ENCODE measurements at places on chromosomes 7 and 10. TPM values are rescaled to one million over a fixed set of nuclear protein-coding genes. Genes with fewer than 3 reads are reported as not detected.

- DNase-seq, result no peak
Measured at GRCh38 chr7:40077849-40078248, 56.6 kb downstream of the MPLKIP start.

DNA sequence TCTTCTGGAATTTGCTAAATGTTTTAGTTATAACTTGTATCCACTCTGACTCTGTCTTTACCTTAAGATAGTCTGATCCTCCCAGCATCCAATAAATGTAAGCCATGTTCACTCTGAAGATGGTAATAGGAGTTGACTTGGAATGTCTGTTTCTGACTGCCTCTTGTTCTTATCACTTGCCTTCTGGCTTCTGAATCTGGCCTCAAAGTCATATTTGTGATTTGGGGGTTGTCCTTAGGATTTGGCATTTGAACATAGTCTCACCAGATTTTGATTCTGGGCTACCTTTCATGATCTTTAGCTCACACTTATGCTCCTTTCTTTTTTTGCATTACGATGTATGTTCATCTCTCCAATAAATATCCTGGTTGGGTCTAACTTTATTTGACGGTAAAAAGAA is 247.0 kb downstream of the SH2D4B start:
- DNase-seq, result no peak

- DNase-seq, result no peak
Measured at GRCh38 chr7:98088109-98088508, 18.6 kb upstream of the LMTK2 start.

DNA sequence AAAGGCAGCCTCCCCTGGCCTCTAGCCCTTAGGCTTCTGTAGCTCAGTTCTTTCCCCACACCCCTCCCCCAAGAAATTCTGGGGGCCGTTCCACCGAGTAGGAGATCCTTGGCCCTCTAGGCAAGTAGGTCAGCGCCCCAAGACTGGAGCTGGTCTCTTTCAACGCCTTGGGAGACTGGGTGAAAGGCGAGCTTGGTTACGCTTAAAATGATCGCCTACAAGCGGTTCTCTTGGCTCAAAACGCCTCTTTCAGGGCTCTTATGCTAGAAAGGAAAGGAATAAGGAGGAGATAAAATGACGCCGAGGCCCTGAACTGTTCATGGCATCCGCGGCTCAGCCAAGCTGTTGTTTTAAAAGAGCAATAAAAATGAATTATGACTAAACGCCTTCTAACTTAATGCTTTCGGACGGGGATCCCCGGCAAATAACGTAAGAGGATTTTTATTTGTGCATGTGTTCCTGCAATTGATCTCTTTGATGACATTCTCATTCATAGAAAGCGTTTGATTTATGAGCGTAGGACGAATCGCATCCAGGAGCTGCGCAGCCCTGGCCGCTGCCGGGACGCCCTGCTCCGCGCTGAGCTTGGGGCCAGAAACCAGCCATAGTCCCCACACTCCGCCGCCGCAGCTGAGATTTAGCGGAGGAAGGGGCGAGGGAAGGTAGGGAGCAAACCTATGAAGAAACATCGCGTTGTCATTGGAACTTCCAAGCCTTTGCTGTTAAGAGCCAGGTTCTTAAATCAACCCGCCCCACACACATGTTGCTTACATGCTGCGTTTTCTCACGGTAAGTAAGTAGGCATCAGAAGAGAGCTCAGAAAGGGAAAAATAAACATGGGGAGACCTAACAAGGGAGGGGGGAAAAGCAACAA is 3.0 kb upstream of the HOXA1 start:
- peak; percentile 70 for DNase-seq

- DNase-seq, result no peak
Measured at GRCh38 chr10:95245425-95246055, 45.3 kb downstream of the PDLIM1 start.

GRCh38 chr10:18179891-18180290 is 39.7 kb downstream of the CACNB2 start:
- peak; percentile 4 for DNase-seq

GRCh38 chr7:111756687-111757178 is 194.4 kb upstream of the IMMP2L start:
- DNase-seq, result no peak

DNA sequence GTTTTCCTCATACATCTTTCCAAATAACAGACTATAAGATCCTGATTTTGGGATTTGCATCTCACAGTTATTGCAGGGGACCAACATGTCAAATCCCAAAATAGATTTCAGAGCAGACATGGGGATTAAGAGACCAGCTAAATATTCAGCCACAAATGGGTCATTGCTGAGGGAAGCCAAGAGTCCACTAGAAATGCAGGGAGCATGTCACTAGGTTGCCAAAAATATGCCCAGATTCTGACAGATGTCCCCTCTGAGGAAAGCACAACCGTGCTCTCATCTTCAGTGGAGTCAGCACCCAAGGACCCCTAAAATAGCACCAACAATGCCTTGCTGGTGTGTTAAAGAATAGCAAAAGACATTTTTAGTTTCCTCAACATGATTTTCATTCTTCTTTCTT is 56.2 kb upstream of the AGK start:
- DNase-seq, result no peak

DNA sequence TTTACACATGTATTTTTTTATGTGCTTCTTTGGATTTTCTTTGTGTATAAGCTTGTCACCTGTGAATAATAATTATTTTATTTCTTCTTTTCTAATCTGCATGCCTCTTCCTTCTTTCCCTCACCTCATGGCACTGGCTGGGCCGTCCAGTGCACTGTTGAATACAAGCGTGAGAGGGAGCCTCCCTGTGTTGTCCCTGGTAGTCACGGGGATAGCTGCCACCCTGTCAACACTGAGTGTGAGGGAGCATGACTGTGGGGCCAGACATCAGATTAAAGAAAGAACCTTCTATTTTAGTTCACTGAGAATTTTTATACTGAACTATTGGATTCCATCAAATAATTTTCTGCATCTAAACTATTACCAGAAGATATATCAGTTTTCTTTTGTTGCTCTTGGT is 187.9 kb downstream of the CDC14C start:
- no peak for DNase-seq

Gene AASS
- 15.9 TPM for total RNA-seq

Gene LIPK
- not detected for total RNA-seq

Gene GIMAP7
- total RNA-seq, result 108 TPM

Measured in dermis microvascular lymphatic vessel endothelial cell (primary cell).